SW480 (cell line): ENCODE measurements at places on chromosomes 1 and 21.

DNA sequence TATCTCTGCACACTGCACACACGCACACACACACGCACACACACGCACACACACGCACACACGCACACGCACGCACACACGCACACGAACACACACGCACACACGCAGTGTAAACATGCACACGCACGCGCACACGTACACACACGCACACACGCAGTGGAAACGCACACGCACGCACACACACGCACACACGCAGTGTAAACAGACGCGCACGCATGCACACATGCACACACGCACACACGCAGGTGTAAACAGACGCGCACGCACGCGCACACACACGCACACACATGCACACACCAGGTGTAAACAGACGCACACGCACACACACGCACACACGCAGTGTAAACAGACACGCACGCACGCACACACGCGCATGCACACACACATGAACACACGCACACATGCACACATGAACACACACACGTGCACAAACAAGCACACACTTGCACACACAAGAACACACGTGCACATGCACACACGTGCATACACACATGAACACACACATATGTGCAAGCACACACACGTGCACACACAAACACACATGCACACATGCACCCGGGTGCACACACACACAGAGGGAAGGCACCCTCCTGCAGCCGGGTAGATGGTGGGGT lies 45.2 kb downstream of the PRDM16 start:
- DNase-seq = no peak

- peak; percentile 70 for DNase-seq
These were observed 69.8 kb upstream of the HAO2 start for GRCh38 chr1:119298687-119299303.

DNA sequence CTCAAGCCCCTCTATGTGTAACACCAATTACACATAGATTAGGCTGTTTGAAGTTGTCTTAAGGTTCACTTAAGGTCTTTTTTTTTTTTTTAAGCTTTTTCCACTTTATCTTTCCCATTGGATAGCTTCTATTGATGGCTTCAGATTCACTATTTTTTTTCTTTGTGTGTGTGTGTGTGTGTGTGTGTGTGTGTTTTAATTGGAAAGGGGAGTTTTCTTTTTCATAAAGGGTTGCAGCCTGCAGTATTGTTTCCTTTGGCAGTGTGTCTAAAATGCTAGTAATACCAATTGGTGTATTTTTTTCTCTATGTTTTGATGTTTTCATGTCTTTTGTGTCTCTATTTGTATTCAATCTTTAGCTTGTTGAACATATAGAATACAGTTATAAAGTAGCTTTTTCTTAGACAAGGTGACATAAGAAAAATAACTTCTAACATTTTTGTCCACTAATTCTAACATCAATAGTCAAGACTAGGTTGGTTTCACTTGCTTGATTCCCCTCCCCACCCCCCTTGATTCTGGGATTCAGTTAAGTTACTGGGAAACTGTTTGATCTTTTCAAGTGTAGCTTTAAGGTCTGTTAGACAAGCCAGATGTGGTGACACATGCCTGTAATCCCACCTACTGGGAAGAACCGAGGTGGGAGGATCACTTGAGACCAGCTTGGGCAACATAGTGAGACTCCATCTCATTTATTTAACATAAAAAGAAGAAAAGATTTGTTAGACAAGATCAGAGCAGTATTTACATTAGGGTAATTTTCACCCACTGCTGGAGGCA lies 21.4 kb downstream of the PRRC2C start:
- no peak for DNase-seq

DNA sequence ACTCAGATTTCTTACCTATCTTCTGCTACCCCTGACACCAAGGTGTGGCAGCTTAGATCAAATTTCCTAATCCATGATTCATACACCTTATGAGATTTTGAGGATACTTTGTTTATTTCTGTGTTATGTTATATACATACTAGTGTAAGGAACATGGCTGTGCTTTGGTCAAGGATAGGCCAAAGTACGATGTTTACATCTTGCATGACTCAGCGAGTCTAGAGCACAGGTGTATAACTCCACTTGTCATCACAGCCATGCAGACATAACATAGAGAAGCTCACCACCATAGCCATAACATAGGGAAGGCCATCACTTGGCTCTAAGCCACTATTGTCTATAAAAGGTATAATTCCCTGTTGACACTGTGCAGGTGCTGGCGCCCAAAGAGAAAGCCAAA lies 61.2 kb downstream of the GBP6 start:
- no peak for DNase-seq

- no peak for DNase-seq
These were observed 13.2 kb upstream of the A3GALT2 start for GRCh38 chr1:33334081-33334552.

DNA sequence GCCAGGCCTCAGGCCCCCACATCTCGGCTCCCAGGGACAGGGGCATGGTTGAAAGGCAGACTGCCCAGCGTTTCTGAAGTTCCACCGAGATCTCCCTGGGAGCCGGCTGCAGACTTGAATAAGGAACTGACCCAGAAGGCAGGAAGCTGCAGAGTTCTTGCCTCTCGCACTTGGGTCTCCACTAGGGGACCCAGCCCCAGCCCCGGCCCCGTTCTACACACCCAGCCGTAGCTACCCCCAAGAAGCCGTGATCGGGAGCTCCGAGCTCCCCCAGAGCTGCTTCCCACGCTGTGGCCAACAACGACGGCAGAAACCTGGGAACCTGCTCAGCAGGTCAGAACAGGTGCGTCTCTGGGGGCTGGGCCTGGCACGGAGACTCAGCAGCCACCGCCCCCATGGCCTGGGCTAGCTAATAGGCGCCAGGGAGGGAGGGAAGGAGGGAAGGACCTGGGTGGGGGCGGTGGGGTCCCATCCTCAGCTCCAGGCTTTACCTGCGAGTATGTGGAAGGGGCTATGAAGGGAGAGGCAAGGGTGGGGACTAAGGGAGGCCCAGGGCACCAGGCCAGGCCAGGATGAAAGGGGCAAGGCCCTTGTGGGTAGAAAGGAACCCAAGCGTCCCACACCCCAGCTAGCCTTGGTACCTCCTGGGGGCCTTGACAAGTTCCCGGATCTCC lies at the start of gene NECTIN4:
Gene NECTIN4 (minus strand): TSS at position 308 of the 674 bp plus-strand sequence. CDS start 262 bp downstream, at position 46.
- DNase-seq = no peak

- DNase-seq = no peak
These were observed 28.4 kb upstream of the NLRP3 start for GRCh38 chr1:247387565-247387964.

DNA sequence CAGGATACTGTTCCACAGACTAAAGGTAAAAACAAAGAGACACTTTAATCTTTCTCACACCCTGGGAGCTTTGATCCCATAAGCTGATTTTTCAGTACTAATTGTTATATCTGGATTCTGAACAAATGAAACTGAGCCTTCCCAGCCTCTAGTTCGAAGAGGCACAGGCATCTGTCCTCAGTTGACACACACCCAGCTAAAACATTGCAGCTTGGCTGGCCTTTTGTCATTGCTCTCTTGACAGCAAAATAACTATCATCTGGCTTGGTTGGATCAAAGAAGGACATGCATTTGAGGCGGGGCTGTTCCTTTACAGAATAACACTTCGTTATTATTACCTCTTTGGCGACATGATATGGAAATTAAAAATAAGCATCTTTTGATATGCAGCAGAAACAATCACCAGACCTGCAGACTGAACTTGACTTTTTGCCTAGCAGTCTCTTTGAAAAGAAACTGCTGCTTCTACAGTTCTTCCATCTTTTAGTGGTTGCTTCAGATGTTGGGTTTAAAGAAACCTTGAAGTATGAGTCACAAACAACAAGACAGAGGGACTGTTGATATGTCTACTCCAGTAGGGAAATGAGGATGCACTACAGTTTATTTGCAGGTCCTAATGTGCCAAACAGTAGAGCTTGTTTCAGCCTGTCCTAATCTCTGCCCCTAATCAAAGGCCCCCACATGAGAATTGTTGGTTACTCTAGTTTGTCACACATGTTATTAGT lies 166.5 kb downstream of the TPR start:
- no peak for DNase-seq

GRCh38 chr1:29579821-29580425 lies 343.6 kb downstream of the PTPRU start:
- DNase-seq = no peak

- no peak for DNase-seq
These were observed 70.0 kb downstream of the FAAP20 start for GRCh38 chr1:2124446-2125198.

DNA sequence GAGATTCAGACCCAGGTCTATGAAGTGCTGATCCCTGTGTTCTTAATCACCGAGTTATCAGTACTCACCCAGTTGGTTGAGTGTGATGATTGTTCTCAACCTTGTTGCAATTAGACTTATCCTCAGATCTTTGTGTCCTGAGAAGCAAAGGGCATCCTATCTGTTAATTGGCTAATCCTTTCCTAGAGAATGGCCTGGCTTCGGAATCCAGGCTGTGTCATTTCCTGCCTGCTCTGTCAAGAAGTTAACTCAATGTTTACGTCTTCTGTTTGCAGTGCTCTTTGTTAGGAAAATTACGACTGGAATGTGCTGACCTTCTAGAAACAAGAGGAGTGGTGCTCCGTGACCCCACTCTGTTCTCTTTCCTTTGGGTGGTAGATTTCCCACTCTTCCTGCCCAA lies 14.7 kb downstream of the GAS5 start:
- DNase-seq = no peak

- no peak for DNase-seq
These were observed 15.7 kb downstream of the COL6A2 start for GRCh38 chr21:46113497-46114176.

- no peak for DNase-seq
These were observed 6.9 kb downstream of the SLC26A9 start for GRCh38 chr1:205936311-205936710.

GRCh38 chr1:36553591-36554322 lies 71.0 kb upstream of the CSF3R start:
- DNase-seq = peak; percentile 52

DNA sequence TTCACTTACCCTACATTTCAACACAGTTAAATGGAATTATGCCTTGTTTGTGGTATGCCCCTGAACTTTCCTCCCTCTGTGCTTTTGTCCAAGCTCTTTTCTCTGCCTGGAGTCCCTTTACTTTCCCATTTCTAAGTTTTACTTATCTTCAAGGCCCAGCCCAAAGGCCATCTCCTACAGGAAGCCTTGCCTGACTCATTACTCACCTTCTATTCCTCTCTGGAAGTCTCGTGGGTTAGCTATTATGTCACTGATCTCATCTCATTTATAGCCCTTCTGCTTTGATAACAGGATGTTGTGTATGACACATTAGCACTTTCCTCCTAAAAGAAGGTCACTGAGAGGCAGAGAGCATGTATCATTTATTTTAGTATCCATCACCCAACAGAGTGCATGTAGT lies 78.8 kb upstream of the CD1D start:
- peak; percentile 85 for DNase-seq

DNA sequence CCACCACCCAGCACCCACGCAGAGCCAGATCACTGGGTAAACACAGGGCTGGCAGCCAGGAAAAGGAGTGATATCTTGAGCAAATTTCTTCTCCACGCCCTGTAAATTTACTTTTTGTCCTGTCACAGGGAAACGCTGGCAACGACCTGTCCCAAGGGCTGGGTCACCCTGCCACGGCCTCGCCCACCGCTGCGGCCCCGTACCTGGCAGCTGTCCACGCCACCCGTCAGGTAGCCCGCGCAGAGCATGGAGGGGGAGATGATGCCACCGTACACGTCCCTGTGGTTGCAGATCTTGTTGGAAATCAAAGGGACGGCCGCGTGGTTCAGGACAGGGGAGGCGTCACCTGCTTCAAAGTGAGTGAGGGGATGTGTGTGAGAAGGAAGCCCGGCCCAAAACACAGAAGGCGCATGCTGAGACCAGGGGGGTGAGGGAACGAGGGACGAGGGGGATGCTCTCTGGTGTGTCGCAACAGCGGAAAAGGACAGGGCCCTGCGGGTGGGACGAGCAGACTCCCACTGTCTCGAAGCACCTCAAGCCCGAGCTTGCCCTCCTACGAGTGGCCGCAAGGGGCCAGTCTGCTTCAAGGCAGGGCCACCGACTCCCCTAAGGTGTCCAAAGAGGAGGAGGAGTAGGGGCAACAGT lies 10.1 kb upstream of the TFF1 start:
- no peak for DNase-seq

- DNase-seq = no peak
These were observed 105.1 kb downstream of the COLGALT2 start for GRCh38 chr1:183932412-183932811.

DNA sequence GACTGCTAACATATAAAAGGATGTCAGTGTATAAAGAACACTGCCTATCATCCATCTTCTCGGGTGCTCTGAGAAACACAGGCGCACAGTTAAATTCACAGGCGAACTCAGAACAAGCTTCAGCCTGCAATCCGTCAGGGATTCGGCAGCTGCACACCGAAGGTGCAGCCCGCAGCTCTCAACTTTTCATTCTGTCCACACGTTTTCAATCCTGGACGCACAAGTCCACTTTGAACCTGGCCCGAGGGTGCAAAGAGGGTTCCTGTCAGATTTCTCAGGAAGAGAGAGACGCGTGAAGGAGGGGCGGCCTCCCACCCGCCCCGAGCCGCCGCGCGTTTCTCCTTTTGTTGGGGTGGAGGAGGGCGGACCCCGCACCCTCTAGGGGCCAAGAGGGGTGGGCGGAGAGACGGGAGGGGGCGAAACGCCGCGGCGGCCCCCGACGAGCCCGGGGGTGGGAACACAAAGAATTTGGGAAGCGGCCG lies 724 bp downstream of the DOCK7 start:
- DNase-seq = peak; percentile 32

DNA sequence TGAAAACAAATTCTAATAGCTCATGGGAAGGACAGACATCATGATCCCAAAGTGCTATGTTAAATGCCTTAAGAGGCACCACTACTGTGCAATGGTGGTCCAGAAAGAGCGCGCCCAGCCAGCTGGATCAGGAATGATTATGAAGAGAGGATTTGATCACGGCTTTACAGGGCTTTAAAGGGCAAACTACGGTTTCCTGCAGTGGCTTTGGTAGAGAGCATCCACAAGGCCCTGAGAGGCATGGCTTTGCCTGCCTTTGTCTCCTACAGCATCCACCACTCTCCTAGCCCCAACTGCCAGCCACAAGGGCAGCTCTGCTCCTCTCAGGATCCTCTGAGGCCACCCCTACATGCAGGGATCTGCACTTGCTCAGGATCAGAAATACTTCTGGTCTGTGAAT lies 40.7 kb downstream of the ZNF281 start:
- DNase-seq = no peak

GRCh38 chr1:179831852-179832699 lies 45.5 kb downstream of the TOR1AIP2 start:
- peak; percentile 67 for DNase-seq

DNA sequence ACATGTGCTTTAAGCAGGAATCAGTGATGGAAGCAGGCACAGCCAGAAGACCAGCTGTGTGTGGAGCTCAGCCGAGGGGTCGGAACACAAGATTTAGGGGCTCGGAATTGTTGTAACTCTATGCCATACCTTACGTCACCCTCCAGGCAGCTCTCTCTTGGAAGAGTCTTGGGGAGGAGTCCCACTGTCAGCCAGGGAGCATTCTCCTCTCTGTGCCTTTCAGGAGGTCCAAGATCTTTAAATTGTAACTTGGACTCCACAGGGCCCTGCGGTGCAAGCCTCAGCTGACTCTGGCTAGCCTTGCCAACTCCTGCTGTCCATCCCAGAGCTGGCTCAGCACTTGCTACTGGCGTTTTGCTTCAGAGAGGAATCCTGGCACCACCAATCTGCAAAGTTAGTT lies 26.4 kb upstream of the ROR1 start:
- no peak for DNase-seq
